Fibroblast of skin of scalp (primary cell): ENCODE measurements at places on chromosomes 1 and 21.
A peak's percentile ranks its signal among the peaks of the same experiment; 100 is the strongest.

DNA sequence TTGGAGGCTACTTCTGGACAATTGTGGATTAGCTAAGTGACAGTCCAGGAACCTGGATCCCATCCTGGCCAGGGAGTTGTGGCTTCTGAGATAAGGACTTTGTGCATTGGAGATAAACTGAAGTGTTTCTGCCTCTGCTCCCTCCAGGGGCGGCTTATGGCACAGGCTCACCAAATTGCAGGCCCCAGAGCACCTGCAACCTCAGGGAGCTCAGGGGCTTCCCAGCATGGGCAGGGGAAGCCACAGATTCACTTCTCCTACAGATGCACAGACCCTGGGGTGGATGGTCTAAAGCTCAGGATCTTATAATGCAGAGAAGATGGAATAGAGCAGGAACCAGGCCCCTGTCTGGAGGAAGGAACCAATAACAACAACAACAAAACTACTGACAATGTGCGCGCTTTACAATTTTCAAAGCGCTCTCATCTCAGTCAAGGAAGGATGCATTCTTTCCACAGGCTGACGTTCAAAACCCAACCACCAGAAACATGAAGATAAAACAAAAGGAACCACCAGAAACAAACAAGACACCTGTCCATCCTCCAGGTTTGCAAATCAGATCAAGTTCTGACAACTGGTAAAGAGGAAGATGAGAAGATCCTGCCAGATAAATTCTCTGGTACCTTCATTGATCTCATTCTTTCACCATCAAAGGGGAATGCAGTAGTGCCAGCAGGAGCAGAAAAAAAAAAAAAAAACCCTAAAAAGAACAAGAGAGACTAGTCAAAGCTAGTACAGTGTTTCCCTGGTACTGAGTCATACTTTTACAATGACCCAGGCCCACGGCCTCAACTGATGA is 121.0 kb upstream of the IRF2BP2 start:
- DNase-seq, result peak; percentile 81

DNA sequence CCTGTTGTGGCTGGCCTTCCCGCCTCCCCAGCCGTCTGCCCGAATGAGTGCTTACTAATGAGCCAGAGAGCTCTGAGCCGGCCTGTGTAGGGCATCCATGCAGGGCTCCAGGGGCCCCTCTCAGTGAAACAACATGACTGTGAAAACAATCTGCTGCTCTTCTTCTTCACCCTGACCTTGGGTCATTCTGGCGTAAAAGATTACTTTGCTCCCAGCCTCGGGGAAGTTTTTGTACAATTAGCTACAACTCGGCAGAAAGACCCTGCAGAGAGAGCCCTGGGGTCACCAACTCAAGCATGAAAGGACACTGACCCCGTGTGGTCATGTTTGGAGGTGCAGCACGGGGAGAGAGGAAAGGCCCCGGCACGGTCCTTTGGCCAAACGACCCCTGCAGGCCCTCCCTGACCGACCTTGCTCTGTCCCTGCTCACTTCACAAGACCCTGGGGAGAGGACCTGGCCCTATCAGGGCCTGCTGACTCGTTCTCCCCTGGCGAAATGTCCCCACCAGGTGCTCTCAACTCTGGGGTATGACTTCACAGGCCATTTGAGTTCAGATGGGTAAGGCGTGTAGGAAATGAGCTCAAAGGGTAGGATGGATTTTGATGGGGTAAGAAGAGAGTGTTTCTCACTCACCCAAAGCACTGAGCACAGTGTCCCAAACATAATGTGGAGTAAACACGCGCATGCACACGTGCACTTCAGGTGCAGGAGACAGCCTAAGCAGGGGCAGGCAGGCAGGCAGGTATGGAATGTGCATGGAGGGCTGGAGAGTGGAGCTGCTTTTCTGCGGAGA is 22.9 kb upstream of the FAM20B start:
- peak; percentile 70 for DNase-seq

DNA sequence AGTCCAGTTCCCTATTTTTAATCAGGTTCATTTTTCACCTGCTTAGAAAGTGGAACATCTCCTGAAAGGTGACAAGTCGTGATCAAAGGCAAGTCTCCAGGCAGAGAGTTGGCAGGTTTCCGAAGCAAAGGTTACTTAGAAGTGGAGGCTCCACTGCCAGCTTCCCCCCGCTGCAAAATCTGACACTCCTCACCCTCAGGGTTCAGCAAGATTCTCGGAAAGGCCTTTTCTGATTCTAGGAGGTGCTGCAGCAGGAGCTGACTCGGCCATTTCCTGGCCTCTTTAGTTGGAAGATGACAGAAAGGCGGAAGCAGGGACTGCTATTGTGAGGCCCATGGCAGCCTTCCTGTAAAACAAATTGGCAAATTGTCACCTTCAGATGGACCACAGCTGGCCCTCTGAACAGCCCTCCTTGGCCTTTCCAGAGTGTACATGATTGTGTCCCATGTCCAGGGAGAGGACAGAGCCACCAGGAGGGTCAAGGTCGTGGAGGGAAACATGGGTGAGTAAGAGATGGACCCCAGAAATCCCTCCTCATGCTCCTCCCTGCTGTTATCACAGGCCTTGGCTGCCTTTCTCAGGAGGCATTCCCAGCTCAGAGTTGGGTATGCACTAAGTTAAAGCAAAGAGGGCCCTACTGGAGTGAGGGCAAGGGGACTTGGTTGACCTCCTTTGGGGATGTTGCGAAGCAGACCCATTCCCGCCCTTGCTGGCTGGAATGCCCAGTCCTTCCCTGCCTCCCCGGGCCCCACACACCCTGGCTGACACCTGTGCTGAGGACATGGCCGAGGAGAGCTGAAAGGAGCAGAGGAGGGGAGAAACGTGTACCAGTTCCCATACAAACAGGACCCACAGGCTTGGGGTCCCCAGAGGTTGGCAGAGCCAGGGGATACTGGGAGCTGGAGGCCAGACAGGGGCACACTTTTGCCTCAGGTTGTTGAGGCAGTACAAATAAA is 115.5 kb upstream of the IRF2BP2 start:
- no peak for DNase-seq

DNA sequence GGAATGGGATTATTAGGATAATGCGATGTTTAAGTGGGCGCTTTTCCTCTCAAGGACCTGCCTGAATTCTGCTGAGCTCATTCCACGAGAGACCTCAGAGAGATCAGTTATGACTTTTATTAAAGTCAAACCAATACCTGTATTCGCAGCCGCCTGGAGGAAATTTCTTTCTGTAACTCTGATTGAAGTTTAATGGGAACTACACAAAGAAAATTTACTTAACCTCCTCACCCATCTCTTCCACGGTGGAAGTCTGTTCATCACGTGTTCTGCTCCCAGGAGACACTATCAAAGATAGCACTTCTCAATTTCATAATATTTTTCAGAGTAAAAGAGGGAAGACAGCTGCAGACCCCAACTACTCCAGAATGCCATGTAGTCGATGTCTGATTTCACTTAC is 334.7 kb upstream of the POU3F1 start:
- no peak for DNase-seq

- DNase-seq, result no peak
Observed at GRCh38 chr1:84510668-84511067, 4.3 kb upstream of the GNG5 start.

GRCh38 chr1:2251786-2252185 is 23.7 kb downstream of the SKI start:
- DNase-seq, result no peak

DNA sequence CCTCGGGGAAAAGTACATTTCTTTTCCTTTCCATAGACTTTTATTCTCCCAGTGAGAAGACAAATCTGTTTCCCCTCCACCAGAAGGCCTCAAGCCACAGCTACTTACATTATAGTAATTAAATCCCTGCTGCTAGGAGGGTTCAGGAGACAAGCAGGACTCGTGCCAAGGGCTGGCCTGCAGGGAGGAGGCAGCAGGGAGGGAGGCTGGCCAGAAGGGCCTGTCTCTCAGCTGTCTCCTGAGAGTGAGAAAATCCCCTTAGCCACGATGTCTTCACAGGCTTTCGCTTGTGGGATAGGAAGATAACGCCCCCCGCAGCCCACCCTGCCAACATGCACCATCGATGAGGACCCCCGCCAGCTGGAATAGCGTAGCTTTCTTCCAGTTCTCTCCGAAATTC is 14.0 kb downstream of the KCNN3 start:
- DNase-seq, result no peak

- DNase-seq, result peak; percentile 91
Observed at GRCh38 chr1:2642560-2643413, 10.0 kb upstream of the MMEL1 start.

- DNase-seq, result peak; percentile 33
Observed at GRCh38 chr1:219365451-219365850, 191.8 kb downstream of the LYPLAL1 start.

DNA sequence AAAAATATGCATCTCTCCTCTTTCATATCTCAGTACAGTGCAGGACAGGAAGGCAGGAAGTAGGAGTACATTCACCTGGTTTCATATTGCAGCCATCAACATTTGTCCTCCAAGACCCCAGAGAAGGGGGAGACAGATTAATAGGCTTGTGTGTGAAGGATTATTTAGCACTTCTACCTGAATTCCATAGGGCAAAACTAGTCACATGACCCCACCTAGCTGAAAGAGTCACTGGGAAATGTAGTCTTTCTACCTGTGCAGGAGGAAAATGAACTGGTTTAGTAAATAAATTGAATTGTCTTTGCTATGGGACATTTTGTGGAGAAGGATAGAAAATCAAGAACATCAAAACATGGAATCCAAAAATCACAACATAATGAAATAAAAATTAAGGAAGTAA is 13.9 kb upstream of the TRIM33 start:
- DNase-seq, result no peak

GRCh38 chr1:237139732-237140131 is 97.7 kb downstream of the RYR2 start:
- no peak for DNase-seq
